Stomach (tissue), 19 donors: ENCODE measurements at places on chromosomes 1 and 21. TPM values are rescaled to one million over a fixed set of nuclear protein-coding genes. Genes with fewer than 3 reads are reported as not detected.

GRCh38 chr1:214135886-214136285, 145.1 kb upstream of the SMYD2 start:
- no peak for DNase-seq

GRCh38 chr1:197841883-197842553, 60.4 kb upstream of the C1orf53 start:
- no peak for DNase-seq

GRCh38 chr21:21029164-21029563, 31.0 kb downstream of the NCAM2 start:
- no peak for DNase-seq

GRCh38 chr21:15445327-15445726, 284.5 kb upstream of the USP25 start:
- DNase-seq, result no peak

DNA sequence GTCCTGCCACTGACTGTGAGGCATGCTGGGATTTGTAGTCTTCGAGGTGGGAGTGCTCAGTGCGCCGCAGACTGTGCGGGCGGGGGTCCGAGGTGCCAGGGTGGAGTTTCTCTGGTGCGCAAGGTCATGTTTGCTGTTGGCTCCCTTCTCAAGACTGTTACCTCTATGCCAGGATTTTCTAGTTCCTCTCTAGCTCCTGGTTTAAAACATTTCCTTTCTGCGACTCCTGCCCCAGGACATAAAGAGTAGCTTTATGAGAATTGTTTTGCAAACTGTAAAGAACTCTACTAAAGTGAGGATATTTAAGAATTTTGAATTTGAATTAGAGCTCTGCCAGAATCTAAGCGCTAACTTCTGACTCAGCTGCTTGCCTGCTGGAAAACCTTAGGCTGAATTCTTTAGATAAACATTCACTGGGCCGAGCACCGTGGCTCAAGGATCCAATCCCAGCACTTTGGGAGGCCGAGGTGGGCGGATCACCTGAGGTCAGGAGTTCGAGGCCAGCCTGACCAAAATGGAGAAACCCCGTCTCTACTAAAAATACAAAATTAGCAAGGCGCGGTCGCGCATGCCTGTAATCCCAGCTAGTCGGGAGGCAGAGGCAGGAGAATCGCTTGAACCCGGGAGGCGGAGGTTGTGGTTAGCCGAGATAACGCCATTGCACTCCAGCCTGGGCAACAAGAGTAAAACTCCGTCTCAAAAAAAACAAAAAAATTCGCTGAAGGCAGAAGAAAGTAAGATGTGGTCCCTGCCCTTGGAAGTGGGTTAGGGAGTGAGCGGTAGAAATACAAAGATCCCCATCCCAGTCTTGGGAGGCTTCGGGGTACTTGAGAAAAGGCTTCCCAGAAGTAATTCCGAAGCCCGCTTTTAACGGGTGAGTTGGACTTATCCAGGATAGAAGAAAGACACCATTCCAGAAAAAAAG, 992 bp upstream of the USP48 start:
- no peak for DNase-seq

DNA sequence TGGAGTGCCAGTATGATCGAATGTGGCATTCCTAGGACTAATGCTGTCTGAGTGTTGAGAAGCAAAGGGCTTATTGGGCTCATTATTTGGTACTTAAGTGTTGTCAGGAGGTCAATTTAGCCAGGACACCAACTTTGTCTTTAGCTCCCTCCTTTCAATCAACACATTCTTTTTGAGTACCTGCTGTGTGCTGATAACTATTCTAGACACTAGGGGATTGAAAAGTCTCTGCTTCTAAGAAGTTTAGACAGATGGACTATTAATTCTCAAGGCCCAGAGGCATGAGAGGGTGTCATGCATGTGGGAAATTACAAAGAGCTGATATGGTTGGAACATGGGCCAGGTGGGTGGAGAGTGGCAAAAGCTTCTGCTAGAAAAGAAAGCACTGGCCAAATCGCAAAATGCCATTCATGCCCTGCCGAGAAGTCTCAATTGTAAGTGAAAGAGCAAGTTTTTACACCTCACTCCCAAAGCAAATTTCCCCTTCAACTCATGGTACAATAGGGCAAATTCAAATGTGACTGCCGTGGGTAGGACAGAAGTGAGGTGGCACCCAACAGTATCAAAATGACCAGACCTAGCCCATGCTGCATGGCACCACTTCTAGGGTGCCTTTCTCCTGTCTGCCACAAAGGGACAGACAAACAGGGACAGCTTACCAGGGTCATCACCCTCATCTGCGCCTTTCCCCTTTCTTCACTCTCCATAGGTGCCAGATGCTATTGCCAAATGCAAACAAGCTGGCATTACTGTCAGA, 53.6 kb upstream of the LAX1 start:
- no peak for DNase-seq

DNA sequence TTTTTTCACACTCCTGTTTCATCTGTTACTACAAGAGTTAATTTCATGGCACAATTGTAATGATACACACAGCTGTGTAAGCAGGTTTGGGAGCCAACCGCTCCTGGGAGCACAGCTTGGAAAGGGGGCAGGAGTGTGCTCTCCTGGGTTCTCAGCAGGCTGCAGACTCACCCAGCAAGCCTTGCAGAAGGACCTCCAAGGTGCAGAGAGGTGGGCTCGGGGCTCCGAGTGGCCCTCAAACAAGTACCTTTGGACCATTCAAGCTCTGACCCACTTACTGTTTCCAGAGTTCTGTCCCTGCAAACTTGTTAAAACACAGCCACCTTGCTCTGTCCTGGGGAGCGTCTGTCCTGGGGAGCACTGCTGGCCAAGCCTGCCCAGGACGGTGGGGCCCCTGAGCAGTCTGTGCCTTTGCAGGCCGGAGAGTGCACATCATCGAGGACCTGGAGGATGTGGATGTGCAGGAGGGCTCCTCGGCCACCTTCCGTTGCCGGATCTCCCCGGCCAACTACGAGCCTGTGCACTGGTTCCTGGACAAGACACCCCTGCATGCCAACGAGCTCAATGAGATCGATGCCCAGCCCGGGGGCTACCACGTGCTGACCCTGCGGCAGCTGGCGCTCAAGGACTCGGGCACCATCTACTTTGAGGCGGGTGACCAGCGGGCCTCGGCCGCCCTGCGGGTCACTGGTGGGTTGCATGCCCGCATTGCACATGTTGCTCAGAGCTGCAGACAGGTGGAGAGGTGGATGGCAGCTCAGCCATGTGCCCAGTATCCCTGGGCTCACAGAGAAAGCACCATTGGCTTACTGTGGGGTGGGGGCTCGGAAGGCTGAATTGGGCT, 78.0 kb downstream of the OBSCN start:
- no peak for DNase-seq

- DNase-seq, result no peak
These were observed 68.3 kb downstream of the ADSS2 start for GRCh38 chr1:244383278-244383884.

DNA sequence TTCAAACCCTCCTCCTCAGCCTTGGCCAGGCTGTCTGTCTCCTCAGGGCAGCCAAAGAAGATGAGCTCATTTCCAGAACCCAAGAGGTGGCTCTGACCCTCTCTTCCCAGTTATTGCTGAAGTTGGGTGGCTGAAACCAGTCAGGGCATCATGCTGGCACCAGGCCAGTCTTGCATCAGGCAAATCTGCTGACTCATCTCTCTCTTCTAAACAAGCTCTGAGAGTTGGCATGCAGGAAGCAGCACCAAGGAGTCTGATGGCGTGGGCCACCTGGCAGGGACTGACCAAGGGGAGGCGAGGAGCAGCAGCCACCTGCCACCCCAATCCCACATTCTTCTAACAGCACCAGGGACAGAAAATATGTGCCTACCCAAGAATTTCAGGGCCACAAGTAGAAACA, 104.8 kb upstream of the ATP1A1 start:
- DNase-seq, result peak; percentile 59

DNA sequence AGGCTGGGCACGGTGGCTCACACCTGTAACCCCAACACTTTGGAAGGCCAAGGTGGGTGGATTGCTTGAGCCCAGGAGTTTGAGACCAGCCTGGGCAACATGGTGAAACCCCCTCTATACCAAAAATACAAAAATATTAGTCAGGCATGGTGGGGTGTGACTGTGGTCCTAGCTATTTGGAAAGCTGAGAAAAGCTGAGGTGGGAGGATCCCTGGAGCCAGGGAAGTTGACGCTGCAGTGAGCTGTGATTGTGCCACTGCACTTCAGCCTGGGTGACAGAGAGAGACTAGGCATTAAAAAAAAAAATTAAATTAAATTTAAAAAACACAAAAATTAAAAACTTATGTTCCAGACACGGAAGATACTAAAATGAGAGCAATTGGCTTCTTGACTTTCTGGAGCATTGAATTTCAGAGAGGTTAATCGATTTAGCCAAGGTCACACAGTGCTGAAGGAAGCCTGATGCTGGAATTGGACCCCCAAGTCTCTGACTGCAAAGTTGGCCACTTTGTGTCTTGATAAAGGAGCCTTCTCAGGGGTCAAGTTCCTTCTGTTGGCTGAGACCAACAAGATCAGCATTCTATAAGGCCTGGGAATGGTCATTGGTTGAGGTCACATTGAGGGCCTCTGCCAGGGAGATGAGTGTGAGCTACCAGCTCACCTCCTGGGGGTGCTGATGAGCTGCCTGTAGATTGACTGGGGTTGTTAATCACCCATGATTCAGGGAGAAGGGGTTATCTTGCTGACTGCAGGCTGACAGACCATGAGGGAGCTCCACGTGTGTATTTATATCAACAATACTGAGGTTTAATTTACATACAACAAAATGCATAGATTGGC, 54.3 kb downstream of the RPS6KA1 start:
- no peak for DNase-seq

GRCh38 chr1:63690966-63691700, 82.7 kb upstream of the ROR1 start:
- DNase-seq, result no peak

GRCh38 chr1:67750691-67751054, 65.7 kb downstream of the GADD45A start:
- no peak for DNase-seq

DNA sequence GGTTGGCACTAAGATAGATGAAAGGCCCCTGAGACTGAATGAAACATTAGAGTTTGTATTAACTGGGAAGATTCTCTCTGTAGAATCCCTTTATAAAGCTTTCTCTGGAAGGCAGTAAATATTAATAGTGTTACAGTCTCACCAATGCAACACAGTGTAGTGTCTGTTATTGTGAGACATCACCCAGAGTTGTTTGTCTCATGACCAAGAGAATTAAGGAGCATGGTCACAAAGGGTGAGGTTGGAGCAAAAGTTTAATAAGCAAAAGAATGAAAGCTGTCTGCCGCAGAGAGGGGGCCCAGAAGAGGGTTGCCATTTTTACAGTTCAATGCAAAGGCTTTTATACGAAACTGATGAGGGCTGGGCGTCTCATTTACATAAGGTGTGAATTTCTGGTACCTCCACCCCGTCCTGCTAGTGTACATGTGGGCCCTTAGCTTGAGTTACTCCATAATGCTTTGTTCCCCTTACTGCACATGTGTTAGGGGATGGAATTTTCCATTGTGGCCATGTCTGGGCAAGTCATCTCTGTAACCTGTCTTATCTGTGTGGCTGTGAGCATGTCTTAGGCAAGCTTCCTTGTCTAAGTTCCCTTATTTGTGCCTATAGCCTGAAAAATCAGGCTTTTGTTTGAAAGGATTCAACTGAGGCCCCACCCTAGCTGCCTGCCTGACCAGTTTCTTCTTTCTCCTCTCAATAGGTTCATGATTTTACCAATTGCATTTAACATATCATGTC, 184.1 kb downstream of the RASAL2 start:
- peak; percentile 14 for DNase-seq

DNA sequence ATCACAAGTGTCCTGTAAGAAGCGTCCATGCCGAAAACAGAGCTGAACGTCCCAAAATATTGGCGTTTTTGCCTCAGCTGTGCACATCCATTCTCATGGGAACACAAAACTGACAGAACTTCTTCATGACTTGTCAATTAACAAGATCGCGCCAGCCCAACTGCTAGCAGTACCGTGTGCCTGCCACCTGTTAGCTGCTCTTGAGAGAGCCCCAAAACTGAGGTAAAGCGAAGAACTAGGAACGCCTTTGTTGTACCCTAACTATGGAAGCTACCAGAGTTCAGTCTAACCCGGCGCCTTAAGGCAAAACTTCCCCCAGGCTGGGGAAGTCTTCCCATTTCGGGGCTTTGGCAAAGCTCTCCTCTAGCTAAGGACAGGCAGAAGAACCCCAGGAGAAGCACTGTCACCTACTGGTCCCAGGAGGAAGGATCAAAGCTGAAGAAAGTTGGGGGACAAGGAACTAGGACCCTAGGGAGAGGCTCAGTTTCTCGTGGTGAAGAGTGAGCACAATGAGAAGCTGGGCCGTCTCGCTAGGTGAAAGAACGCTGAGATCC, 719 bp downstream of the EYA3 start:
- DNase-seq, result no peak

DNA sequence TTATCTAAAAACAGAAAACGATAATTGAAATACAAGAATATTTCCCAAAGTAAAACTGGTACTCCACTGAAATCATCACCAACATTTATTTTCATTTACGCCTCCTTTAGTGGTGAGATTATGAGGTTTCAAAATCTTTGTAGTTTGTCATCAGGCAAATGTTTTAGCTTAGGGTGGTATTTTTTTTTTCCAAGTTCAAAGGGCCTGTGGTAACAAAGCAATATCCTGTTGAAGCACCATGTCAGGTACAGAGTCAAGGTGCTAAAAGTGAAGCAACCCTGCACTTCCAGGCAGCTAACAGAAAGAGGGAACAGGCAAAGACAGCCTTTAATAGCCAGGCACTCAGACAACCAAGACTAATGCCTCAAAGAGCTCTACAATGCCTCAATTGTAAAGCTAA, 89.2 kb downstream of the JAK1 start:
- DNase-seq, result peak; percentile 47

DNA sequence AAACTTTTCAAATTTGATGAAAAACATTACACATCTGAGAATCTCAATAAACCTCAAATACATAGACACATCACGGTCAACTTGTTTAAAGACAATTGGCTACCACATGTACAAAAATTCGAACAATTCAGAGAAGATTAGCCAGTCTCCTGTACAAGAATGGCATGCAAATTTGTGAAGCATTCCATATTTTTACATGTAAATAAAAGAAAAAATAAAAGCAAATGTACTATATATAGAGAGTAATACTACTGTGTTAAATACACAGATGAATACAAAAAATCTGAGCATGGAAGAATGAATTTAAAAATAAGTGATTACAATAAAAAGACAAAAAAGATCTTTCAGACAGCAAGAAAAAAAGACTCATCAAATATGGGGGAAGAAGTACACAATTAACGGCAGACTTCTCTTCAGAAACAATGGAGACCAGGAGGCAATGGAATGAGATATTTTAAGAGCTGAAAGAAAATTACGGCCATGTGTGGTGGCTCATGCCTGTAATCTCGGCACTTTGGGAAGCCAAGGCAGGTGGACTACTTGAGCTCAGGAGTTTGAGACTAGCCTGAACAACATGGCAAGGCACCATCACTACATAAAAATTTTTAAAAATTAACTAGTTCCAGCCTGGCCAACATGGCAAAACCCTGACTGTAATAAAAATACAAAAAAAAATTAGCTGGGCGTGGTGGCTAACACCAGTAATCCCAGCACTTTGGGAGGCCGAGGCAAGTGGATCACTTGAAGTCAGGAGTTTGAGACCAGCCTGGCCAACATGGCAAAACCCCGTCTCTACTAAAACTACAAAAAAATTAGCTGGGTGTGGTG, 23.2 kb downstream of the HAX1 start:
- no peak for DNase-seq

- DNase-seq, result peak; percentile 72
These were observed 48.1 kb downstream of the CDC14A start for GRCh38 chr1:100400404-100400803.

The ERG gene
- 14.5 TPM for total RNA-seq

The ENO1 gene
- 362 TPM for total RNA-seq

The TRABD2B gene
- total RNA-seq, result 1.2 TPM

The SH3BGR gene
- total RNA-seq, result 16.5 TPM

The IFNLR1 gene
- 6.1 TPM for total RNA-seq

The SLAMF8 gene
- not detected for total RNA-seq

The ADPRS gene
- 14.1 TPM for total RNA-seq

The PODN gene
- 147 TPM for total RNA-seq
